NCI-H2029 treated with DMSO at 0.1 percent for 48 hours (cell line): ENCODE measurements at places on chromosomes 12 and 14.

DNA sequence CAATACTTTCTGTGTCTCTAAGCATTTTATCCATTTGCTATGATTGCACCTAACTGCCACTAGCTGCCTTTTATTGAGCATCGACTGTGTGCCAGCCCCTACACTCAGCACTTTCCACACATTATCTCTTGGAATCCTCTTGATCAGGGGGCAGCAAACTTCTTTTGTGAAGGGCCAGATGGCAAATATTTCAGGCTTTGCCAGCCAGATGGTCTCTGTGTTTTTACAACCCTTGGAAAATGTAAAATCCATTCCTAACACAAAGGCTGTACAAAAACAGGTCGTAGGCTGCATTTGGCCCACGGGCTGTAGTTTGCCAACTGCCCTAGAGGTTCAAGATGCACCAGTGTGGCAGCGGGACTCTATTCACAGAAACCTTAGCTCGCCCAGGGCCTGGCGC lies 19.5 kb downstream of the FOXN4 start:
- DNase-seq = no peak

DNA sequence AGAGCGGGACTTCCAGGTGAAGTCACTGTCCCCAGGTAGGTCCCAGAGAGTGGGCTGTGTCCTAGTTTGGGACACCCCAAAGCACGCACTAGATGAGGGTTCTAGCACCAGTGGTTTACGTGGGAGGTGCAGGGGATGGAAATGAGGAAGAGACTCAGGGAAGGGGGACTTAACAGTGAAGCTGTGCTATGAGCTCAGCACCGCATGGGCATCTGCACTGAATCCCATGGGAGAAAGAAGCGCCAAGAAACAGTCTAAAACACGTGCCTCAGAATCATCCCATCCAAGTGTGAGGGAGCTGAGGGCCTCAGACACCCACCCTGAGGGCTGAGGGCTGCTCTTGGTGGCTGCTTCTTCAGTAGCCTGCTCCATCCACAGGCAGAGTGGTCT lies 71.5 kb upstream of the ZFP36L1 start:
- DNase-seq = no peak

- DNase-seq = no peak
These were observed 8.3 kb upstream of the ABCD2 start for GRCh38 chr12:39627914-39628313.

DNA sequence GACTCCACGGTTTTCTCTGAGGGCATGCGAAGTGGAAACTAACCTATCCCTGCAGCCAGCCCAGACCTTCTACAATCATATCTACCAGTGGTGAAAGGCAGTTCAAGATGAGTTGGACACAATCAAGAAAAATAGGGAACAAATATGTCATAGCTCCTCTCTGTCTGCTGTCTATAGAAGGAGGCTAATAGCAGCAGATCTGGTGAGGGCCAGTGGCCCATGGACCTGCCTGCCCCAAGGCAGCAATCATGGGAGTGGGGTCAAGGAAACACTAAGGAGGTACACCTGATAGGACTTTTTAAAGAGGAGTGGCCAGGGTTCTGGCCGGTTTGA lies 149.5 kb downstream of the PRKCH start:
- no peak for DNase-seq

DNA sequence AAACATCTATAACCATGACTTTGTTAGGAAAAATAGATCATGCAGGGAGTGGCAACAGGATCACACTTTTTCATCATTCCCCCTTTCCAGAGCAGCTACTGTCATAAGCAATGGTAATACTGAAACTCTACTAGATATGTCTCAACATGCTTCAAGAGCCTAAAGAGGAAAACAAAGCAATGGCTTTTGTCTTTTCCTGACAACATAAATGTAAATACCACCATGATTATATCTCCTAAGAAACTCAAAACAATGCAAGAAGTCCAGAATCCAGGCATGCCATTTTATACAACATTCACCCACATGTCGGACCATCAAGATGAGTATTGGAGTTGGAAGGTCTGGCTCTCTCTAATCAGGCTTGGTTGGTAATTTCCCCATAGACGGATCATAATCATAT lies 78.7 kb downstream of the KIF21A start:
- DNase-seq = no peak

- DNase-seq = peak; percentile 79
These were observed 22.7 kb downstream of the CLIP1 start for GRCh38 chr12:122399592-122400373.
